CD8-positive, alpha-beta memory T cell (primary cell): ENCODE measurements at places on chromosomes 11 and 22. TPM values are rescaled to one million over a fixed set of nuclear protein-coding genes. Genes with fewer than 3 reads are reported as not detected.

TYR gene
- not detected for total RNA-seq

DNA sequence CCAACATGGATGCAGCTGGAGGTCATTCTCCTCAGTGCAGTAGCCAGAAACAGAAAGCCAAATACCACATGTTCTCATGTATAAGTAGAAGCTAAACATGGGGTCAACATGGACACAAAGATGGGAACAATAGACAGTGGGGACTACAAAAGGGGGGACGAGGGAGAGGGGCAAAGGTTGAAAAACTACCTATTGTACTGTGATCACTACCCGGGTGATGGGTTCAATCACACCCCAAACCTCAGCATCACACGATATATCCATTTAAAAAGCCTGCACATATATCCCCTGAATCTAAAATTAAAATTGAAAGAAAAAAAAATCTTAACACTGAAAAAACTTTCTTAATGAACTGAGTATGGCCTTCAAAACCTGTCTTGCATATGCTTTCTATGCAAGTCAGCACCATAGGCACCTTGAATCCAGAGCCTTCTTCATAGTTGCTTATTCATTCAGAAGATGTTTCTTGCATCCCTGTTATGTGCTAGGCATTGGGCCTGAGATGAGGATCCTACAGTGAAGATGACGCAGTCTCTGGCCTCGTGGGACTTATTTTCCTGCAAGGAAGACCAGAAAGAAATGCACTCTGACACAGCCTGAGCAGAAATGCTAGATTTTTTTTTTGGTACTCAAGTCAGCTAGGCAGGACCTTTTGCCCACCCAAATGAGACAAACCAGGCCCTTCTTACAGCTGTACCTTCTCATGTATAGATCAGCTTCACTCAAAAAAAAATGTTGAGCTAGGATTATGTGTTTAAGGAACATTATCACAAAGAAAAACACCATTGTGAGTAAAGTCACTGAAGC lies 21.0 kb downstream of the NNMT start:
- no peaks in the 10 kb centered on the region for H3K36me3 ChIP-seq
- no peaks in the 10 kb centered on the region for H3K27me3 ChIP-seq
- no peak overlapping the region for H3K27ac ChIP-seq
- DNase-seq = no peak

DNA sequence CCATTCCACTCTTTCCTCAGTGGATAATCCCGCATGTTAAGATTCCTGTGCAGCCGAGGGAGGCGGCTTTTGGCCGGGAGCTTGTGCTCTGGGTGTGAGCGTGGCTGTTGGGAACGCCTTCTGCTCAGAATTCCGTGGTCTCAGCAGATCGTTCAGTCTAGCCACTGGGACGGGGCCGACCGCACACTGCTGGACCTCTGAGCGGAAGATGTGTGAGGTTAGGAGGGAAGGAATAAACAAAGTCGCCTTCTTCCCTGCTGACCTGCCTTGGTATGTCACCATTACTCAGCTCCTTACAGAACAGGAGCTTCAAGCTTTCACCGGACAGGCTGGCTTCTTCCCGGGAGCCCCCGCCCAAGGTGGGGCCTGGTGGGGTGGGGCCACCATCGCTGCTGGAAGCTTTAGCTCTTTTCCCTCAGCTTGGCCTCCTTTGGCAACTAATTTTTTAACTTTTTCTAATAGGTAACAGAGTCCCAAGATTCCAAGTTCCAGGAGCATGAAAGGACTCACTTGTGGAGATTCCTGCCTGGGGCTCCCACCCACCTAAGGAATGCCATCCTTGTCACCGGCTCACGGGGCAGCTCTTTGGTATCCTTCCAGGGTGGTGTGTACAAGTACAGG lies 22.5 kb upstream of the SEPTIN5 start:
- H3K36me3 ChIP-seq = no peaks in the 10 kb centered on the region
- H3K4me1 ChIP-seq = no peaks in the 10 kb centered on the region
- H3K27me3 ChIP-seq = peaks cover 4% of the 10 kb centered on the region
- no peak for DNase-seq

DNA sequence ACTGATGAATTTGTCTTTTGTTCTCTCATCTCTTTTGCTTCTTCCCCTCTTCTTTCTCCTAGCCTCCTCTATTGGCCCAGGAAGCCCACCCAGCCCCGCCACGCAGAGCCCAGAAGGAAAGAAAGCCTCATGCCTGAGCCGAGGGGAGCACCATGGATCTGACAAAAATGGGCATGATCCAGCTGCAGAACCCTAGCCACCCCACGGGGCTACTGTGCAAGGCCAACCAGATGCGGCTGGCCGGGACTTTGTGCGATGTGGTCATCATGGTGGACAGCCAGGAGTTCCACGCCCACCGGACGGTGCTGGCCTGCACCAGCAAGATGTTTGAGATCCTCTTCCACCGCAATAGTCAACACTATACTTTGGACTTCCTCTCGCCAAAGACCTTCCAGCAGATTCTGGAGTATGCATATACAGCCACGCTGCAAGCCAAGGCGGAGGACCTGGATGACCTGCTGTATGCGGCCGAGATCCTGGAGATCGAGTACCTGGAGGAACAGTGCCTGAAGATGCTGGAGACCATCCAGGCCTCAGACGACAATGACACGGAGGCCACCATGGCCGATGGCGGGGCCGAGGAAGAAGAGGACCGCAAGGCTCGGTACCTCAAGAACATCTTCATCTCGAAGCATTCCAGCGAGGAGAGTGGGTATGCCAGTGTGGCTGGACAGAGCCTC lies 3.8 kb downstream of the ZBTB16 start:
- H3K4me1 ChIP-seq = peaks cover 8% of the 10 kb centered on the region
- H3K36me3 ChIP-seq = no peaks in the 10 kb centered on the region
- H3K27ac ChIP-seq = no peak overlapping the region

DNA sequence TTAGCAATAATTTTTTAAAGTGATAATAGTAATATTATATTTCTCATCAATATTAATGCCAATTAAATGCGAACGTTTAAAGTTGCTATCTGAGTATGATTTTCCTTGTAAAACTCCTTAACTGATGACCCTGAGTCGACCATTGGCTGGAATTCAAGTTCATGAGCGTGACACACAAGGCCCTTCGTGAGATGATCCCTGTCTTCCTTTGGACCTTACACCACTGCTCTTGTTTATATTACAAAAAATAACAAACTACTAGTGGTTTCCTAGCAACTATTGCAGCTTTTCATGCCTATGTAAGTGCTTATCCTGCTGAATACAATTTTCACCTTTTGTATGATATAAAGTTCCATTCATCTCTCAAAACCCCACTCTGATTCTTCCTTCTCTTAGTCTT lies 752.9 kb downstream of the CNTN5 start:
- H3K36me3 ChIP-seq = no peaks in the 10 kb centered on the region
- H3K4me3 ChIP-seq = no peak overlapping the region
- H3K4me1 ChIP-seq = no peaks in the 10 kb centered on the region
- H3K27me3 ChIP-seq = no peaks in the 10 kb centered on the region
- no peak overlapping the region for H3K27ac ChIP-seq

GRCh38 chr11:134736251-134736947 lies 324.4 kb upstream of the B3GAT1 start:
- H3K36me3 ChIP-seq = no peaks in the 10 kb centered on the region
- no peaks in the 10 kb centered on the region for H3K27me3 ChIP-seq
- DNase-seq = no peak
- no peak overlapping the region for H3K27ac ChIP-seq
- no peaks in the 10 kb centered on the region for H3K4me1 ChIP-seq
- no peak overlapping the region for H3K4me3 ChIP-seq

DNA sequence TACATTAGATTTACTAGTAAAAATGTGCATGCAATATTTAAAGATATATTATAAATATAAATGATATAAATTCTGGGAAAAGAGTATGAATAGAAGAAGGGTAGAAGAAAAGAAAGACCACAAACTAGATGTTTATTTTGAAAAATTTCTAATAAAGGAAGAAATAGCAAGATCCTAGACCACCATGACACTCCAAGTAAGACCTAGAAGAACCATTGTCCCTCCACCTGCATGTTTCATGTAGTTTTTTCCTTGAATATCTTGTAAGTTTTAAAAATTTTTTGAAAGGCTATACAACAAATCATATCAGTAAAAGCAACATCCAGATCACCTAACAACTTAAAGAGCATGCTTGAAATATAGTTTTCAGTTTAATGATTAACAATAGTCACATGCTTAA lies 46.8 kb downstream of the ARHGAP32 start:
- no peaks in the 10 kb centered on the region for H3K27me3 ChIP-seq
- no peak overlapping the region for H3K27ac ChIP-seq
- DNase-seq = no peak

- DNase-seq = peak; percentile 31
- H3K36me3 ChIP-seq = no peaks in the 10 kb centered on the region
- H3K4me1 ChIP-seq = no peaks in the 10 kb centered on the region
- no peak overlapping the region for H3K27ac ChIP-seq
Observed at GRCh38 chr22:25235547-25236290, 16.3 kb downstream of the CRYBB2 start.

GRCh38 chr22:23069502-23070357 lies 589 bp upstream of the GNAZ start:
- H3K36me3 ChIP-seq = no peaks in the 10 kb centered on the region
- H3K27me3 ChIP-seq = peaks cover 21% of the 10 kb centered on the region
- peak overlapping the region; percentile 3 for H3K27ac ChIP-seq
- H3K4me1 ChIP-seq = peaks cover 15% of the 10 kb centered on the region
- peak overlapping the region; percentile 64 for H3K4me3 ChIP-seq
- DNase-seq = peak; percentile 86

DNA sequence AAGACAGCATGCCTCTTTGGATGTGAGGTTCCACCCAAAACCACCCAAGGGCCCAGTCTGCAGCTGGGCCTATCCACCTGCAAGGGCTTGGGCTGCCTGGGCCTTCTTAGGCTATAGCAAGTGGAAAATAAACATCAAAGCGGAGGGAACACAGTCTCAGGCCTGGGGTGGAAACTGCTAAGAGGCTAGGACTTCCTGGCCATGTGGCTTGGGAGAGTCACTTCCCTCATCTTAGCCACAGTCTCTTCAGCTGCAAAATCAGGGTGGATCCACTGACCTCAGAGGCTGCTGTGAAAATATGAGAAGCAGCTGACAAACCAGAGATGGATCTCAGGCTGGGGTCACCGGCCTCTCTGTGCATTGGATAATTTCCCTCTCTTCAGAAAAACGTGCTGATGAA lies 30.6 kb upstream of the TFIP11 start:
- DNase-seq = no peak
- no peak overlapping the region for H3K4me3 ChIP-seq
- no peaks in the 10 kb centered on the region for H3K27me3 ChIP-seq
- H3K27ac ChIP-seq = no peak overlapping the region
- H3K36me3 ChIP-seq = peaks cover 6% of the 10 kb centered on the region
- peaks cover 19% of the 10 kb centered on the region for H3K4me1 ChIP-seq
